ENCODE measurements at places on chromosomes 5 and 9.

- no peak for DNase-seq
Measured at GRCh38 chr5:173281910-173282309, 46.3 kb downstream of the STC2 start.

- DNase-seq, result no peak
Measured at GRCh38 chr5:131196331-131196730, 25.6 kb downstream of the LYRM7 start.

- no peak for DNase-seq
Measured at GRCh38 chr9:75906531-75906930, 16.1 kb downstream of the PCSK5 start.

DNA sequence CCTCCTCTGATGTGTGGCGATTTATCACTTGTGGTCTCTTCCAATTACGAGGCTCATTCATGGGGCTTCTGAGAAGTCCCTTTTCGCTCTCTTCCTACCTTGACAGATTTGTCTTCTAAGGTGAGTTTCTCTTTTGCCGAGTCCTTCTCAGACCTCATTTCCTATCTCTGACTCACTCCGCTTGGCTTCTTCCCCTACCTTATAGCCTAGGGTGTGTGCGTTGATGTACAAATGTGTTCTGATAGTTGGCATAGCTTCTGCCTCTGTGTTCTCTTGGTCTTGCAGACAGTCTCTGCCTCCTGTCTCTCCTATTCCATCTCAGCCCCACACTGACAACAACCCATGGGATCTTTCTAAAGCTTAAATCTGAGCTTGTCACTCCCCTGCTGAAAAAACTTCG, 56.9 kb upstream of the SHB start:
- no peak for DNase-seq

- no peak for DNase-seq
Measured at GRCh38 chr9:105405514-105406131, 42.2 kb upstream of the FSD1L start.

DNA sequence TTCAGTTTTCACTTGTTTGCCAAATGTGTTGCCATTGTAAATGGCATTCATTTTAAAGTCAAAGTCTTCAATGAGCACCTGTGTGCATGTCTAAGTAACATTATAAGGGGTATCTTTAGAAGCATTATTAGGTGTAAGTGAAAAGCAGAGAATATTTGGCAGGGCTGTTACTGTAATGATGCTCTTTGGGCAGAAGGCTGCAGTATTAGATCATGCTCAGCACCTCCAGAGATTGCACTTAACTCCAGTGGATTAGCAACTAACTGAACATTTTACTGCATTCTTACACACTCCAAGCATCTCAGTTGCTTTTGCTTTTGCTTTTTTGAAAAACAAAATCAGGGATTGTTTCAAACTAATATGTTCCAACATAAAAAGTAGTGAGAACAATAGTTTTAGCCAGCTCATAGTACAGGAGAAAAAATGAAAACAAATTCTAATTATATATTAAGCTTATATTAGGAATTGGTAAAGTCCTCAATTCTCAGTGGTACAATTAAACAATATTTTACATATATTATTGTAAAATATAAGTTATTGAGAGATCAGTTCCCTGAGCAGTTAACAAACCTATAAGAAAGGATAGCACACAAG, 1740.9 kb upstream of the CDH9 start:
- no peak for DNase-seq

GRCh38 chr5:82004511-82004910, 32.7 kb downstream of the ATG10 start:
- DNase-seq, result no peak

DNA sequence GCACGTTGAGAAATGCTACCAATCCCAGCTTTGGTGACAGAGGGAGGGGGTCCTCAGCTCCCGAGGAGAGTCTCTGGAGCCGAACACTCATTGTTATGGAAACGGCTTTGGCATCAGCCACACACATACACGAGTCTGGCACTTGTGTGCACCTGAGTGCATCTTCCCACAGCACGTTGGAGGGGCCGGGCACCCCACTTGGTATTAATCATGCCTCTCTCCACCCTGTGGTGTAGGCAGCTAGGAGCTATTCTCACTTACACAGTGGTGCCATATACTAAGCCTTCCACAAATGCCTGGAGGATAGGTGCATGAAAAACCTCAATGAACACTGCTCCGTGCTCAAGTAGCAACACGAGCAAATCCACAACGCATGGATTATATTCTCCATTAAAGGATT, 133.9 kb upstream of the PANK3 start:
- no peak for DNase-seq

DNA sequence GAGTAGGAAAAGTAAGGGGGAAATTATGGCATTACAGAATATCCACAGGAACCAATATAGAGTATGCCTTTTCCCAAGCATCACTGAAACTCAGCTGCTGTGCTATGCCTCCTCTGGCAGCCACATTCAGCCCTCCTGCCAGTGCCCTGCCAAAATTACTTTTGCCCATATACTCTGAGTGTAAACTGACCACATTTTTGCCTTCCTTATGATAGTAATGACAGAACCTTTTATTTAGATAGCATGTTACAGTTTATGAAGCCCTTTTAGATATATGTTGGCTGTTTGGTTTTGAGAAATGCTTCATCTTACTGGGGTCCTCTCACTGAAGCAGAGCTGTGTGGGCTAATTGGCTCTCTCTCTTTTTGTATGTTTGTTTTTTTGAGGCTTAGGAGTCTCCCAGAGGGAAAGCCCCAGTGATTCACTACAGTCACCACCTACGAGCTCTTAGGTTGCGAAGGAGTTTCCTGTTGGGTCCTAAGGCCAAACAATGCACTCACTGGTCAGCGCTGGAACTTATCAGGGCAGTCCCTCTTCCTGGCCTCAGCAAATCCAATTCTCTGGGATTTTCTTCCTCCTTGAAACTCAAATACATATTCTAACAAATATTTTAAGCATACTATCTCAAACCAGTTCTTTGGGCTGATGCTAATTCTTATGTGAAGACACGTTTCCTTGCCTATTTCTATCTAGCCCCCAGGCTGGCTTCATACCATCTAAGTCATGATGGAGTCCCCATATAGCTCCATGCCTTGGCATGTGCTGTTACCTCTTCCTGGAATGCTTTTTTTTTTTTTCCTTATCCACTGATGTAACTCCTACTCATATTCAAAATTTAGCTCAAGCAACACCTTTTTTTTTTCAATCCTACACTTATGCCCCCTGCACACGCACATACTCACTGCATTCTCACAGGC, 3.7 kb downstream of the PHF24 start:
- DNase-seq, result no peak

GRCh38 chr9:131045300-131046092, 36.5 kb downstream of the LAMC3 start:
- DNase-seq, result no peak

DNA sequence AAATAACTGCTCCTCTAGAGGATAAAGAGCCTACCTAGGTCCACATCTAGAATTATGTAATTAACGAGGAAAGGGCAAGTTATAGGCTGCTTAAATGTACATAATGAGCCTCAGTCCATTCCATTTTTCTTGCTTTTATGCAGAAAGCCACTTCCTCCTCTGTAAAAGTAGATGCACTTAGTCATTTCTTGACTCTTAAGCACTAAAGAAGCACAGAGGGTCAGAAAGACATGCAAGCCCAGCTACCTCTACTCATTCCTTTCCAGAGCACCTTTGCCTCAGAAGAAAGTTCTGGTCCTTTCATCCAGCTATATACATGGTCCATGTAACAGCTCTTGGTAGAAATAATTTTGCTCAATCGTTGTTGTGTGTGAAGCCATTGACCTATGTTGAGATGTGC, 308.0 kb upstream of the NREP start:
- DNase-seq, result no peak

GRCh38 chr5:133397348-133397747, 215.0 kb downstream of the FSTL4 start:
- DNase-seq, result no peak
